ENCODE measurements at places on chromosomes 7 and 10. TPM values are rescaled to one million over a fixed set of nuclear protein-coding genes. Genes with fewer than 3 reads are reported as not detected.

PLAU gene
- 19.6 TPM for polyA plus RNA-seq

GRCh38 chr10:17126327-17126726, 3.3 kb downstream of the CUBN start:
- no peak for DNase-seq

ARHGEF5 gene
- 41.1 TPM for polyA plus RNA-seq

GRCh38 chr7:23275912-23276311, 23.2 kb upstream of the MALSU1 start:
- no peak for DNase-seq

NUP42 gene
- 57.9 TPM for polyA plus RNA-seq

- no peak for DNase-seq
Measured at GRCh38 chr10:101085846-101086245, 24.1 kb downstream of the KAZALD1 start.

DNA sequence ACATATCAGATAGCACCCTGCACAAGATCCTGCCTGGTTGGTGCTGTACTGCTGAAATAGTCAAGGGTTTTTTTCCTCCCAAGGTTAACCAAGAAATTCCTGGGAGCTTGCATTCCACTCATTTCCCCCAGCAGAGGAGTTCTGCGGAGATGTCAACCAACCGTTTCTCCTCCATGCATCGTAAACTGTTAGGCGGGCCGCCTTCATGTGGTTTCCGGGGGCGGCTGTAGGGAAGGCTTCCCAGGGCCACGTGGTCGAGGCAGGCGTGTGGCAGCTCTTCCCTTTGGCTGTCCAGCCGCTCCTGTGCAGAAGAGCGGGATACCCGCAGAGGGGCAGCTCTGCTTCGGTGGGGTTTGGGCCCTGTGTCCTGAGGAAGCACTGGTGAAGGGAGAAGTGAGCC, 113.7 kb downstream of the RGS10 start:
- no peak for DNase-seq

- DNase-seq, result no peak
Measured at GRCh38 chr7:118003476-118003875, 130.2 kb upstream of the CTTNBP2 start.

CDH23 gene
- polyA plus RNA-seq, result 1.7 TPM

- peak; percentile 29 for DNase-seq
Measured at GRCh38 chr10:117074621-117075020, 63.4 kb downstream of the VAX1 start.

GRCh38 chr7:131080754-131081153, 246.9 kb upstream of the MKLN1 start:
- DNase-seq, result no peak

- DNase-seq, result no peak
Measured at GRCh38 chr7:91140982-91141381, 123.3 kb upstream of the FZD1 start.

GJC3 gene
- 0.54 TPM for polyA plus RNA-seq

- DNase-seq, result no peak
Measured at GRCh38 chr10:30782537-30783461, 153.2 kb upstream of the LYZL2 start.

GRCh38 chr10:71486484-71487114, 89.9 kb downstream of the CDH23 start:
- DNase-seq, result peak; percentile 18

DNA sequence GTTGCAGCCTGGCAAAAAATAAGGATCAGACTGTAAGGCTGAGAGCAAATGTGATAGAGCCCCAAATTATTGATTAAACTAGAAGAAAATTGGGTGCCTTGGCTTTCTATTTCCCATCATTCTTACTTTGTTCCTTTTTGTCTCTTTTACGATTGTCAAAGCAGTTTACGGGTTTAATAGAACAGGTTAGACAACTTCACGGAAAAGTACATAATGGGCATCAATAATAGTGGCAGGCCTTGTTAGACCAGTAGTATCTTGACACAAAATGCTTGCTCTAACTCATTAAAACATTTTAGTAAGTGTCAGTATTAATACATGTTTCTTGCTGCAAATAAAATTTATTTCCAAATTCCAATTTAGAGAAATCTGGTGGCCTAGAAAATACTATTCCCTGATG, 14.5 kb upstream of the GGCT start:
- no peak for DNase-seq

All from large intestine (tissue), 12 donors.